ENCODE measurements at places on chromosomes 13 and 19. TPM values are rescaled to one million over a fixed set of nuclear protein-coding genes. Genes with fewer than 3 reads are reported as not detected.

The SOX1 gene
- polyA plus RNA-seq, result 0.08 TPM

The USHBP1 gene
- polyA plus RNA-seq, result 13.3 TPM

GRCh38 chr19:18117364-18117691, 19.8 kb downstream of the MAST3 start:
- H3K4me1 ChIP-seq, result peaks cover 54% of the 10 kb centered on the region
- no peaks in the 10 kb centered on the region for H3K27me3 ChIP-seq
- no peak overlapping the region for H3K27ac ChIP-seq

The MBD3L3 gene
- polyA plus RNA-seq, result not detected

GRCh38 chr19:15062036-15062435, 12.8 kb downstream of the CASP14 start:
- no peak for DNase-seq
- H3K4me1 ChIP-seq, result no peaks in the 10 kb centered on the region
- no peak overlapping the region for H3K27ac ChIP-seq
- no peaks in the 10 kb centered on the region for H3K36me3 ChIP-seq

GRCh38 chr13:112818698-112819045, 128.8 kb downstream of the ATP11A start:
- no peaks in the 10 kb centered on the region for H3K27me3 ChIP-seq
- H3K36me3 ChIP-seq, result peaks cover 100% of the 10 kb centered on the region
- no peak for DNase-seq
- H3K27ac ChIP-seq, result no peak overlapping the region

The CCDC61 gene
- 12.1 TPM for polyA plus RNA-seq

- peaks cover 6% of the 10 kb centered on the region for H3K4me1 ChIP-seq
- no peak overlapping the region for H3K4me3 ChIP-seq
- H3K36me3 ChIP-seq, result no peaks in the 10 kb centered on the region
Measured at GRCh38 chr13:73223372-73223781, 164.6 kb downstream of the KLF5 start.

- H3K36me3 ChIP-seq, result no peaks in the 10 kb centered on the region
- no peak overlapping the region for H3K27ac ChIP-seq
Measured at GRCh38 chr13:93477238-93477637, 250.6 kb downstream of the GPC6 start.

GRCh38 chr13:94712812-94713560, 641 bp upstream of the SOX21 start:
- no peaks in the 10 kb centered on the region for H3K36me3 ChIP-seq
- no peak overlapping the region for H3K27ac ChIP-seq
- DNase-seq, result no peak
- peaks cover 84% of the 10 kb centered on the region for H3K27me3 ChIP-seq
- H3K4me1 ChIP-seq, result peaks cover 33% of the 10 kb centered on the region

DNA sequence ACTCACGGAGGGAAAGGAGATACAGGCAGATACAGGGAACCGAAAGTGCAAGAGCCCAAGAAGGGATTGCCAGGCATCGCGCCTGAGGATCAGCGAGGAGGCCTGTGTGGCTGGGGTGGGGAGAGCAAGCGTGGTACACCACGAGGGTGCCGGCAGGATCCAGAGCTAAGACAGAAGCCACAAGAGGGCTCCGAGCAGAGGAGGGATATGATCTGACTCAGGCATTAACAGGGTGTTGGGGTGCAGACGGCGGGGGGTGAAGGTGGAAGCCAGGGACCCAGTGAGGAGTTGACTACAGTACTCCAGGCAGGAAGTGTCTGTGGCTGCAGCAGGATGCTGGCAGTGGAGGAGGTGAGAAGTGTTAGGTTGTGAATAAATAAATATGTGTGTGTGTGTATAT, 5.4 kb upstream of the PPP1R37 start:
- peaks cover 13% of the 10 kb centered on the region for H3K4me1 ChIP-seq
- no peak for DNase-seq
- no peaks in the 10 kb centered on the region for H3K36me3 ChIP-seq
- H3K27me3 ChIP-seq, result no peaks in the 10 kb centered on the region
- H3K4me3 ChIP-seq, result no peak overlapping the region

The SHANK1 gene
- 7.5 TPM for polyA plus RNA-seq

The ZSCAN1 gene
- 1.8 TPM for polyA plus RNA-seq

DNA sequence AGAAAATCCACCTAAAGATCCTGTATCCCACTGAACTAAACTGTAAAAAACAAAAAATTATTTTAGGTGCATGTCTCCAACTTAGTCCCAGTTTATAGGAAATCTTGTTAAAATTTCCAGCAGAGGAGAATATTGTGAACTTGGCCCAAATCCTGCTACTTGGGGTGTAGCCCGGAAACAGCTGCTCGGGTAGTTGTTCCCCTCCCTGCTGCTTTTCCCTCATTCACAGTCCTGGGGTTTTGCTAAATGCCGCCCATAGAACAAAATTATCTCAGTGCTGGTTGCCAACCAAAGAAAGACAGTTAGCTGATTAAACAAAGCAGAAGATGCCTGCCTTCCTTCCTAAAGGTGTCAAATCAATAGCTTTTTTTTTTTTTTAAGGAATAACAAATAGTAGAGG, 330.5 kb upstream of the KLF12 start:
- no peak for DNase-seq
- H3K36me3 ChIP-seq, result no peaks in the 10 kb centered on the region
- H3K4me1 ChIP-seq, result no peaks in the 10 kb centered on the region
- H3K4me3 ChIP-seq, result no peak overlapping the region
- no peaks in the 10 kb centered on the region for H3K27me3 ChIP-seq

DNA sequence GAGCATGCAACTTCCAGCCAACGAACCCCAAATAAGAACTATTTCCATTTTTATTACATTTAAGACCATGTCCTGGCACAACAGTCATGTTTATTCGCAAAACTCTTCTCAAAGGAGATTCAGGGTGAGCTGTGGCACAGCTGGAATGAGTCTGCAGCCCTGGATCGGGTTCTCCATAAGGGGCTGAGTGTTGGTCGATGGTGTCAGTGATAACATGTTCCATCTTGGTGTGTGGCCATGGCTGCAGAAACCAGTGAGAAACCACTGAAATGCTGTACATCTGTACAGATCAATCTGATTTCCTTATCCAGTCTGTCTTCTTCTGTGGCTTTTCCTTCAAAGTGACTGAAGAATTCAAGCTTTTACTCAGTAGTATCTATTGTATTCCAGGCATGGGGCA, 15.2 kb downstream of the FAM124A start:
- no peak overlapping the region for H3K4me3 ChIP-seq
- no peaks in the 10 kb centered on the region for H3K27me3 ChIP-seq
- H3K27ac ChIP-seq, result no peak overlapping the region
- no peaks in the 10 kb centered on the region for H3K4me1 ChIP-seq
- no peaks in the 10 kb centered on the region for H3K36me3 ChIP-seq
- no peak for DNase-seq

The GPX4 gene
- polyA plus RNA-seq, result 223 TPM

DNA sequence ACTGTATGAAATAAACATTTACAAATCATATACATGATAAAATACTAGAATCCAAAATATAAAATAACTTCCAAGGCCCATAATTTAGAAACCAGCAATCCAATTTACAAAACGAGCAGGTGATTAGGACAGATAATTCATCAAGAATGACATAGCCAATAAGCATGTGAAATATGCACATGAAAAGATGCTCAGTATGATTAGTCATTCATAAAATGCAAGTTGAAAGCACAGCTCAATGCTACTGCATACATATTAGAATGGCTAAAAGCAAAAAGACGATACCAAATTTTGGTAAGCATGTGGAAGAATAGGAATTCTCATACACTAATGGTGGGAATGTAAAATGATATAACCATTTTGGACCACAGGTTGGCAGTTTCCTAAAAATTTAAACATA, 837.2 kb upstream of the MIR17HG start:
- H3K27me3 ChIP-seq, result no peaks in the 10 kb centered on the region
- H3K4me1 ChIP-seq, result no peaks in the 10 kb centered on the region
- no peak for DNase-seq

GRCh38 chr19:6219586-6220290, 60.0 kb downstream of the MLLT1 start:
- DNase-seq, result no peak
- H3K27me3 ChIP-seq, result no peaks in the 10 kb centered on the region
- H3K4me3 ChIP-seq, result no peak overlapping the region
- H3K4me1 ChIP-seq, result peaks cover 29% of the 10 kb centered on the region
- no peak overlapping the region for H3K27ac ChIP-seq

All from left lung (tissue), 14 donors.